CD4-positive, alpha-beta T cell treated with Interleukin-15 for 4 hours (primary cell): ENCODE measurements at places on chromosomes 7 and 10.
A peak's percentile ranks its signal among the peaks of the same experiment; 100 is the strongest.

- no peak for DNase-seq
These were observed 125.9 kb downstream of the EMX2 start for GRCh38 chr10:117668327-117669008.

- no peak for DNase-seq
These were observed 10.5 kb downstream of the FAM171A1 start for GRCh38 chr10:15360566-15360965.

DNA sequence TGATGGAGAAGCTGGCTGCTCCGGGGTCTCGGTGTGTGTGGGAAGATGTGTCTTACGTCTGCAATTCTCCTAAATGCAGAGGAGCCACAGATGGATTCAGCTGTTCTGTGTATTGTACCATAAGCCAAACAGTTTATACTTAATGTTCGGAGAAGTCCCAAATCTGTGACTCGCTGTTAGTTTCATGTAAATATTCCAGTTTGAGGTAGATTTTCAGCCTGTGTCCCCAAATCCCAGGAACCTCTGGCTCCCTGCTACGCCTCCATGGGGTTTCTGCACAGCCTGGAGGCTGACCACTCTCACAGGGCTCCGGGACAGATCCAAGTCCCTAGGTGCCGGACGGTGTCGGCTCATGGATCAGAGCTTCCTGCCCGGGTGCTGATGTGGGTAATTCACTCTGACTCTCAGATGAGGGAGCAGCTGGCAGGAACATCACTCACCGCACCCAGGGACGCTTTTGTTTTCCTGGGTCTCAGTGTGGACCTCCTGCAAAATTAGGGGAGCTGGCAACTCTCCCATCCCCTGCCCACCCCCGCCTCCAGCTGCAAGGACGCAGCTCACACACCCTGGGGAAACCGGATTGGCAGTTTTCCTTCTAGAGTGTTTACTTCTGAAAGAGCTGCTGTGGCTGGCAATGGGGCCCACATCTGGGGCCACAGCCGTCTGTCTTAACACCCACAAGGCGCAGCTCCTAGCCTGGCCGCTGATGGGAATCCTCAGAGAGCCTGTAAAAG lies 421.1 kb upstream of the FOXK1 start:
- no peak for DNase-seq

- no peak for DNase-seq
These were observed 606.4 kb downstream of the CNTNAP2 start for GRCh38 chr7:146722986-146723385.

DNA sequence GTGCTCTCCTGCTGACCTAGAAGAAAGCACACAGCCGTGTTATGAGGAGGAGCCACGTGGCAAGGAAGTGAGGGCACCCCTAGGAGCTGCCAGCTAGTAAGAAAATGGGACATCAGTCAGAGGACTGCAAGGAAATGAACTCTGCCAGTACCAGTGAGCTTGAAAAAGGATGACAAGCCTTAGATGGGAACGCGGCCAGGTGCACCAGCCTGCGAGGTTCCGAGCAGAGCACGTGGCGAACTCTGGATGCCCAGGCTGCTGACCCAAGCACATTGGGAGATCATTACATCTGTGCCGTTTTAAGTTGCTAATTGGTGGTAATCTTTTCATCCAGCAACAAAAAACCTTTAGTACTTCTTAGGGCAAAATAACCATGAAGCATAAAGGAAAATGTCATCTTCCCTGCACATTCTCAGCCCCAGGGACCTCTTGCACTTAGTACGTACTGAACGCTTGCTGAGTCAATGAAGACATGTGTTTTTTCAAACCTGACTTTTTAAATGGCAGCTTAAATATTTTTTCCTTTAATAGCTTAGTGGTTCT lies 69.4 kb downstream of the AMZ1 start:
- DNase-seq = no peak

DNA sequence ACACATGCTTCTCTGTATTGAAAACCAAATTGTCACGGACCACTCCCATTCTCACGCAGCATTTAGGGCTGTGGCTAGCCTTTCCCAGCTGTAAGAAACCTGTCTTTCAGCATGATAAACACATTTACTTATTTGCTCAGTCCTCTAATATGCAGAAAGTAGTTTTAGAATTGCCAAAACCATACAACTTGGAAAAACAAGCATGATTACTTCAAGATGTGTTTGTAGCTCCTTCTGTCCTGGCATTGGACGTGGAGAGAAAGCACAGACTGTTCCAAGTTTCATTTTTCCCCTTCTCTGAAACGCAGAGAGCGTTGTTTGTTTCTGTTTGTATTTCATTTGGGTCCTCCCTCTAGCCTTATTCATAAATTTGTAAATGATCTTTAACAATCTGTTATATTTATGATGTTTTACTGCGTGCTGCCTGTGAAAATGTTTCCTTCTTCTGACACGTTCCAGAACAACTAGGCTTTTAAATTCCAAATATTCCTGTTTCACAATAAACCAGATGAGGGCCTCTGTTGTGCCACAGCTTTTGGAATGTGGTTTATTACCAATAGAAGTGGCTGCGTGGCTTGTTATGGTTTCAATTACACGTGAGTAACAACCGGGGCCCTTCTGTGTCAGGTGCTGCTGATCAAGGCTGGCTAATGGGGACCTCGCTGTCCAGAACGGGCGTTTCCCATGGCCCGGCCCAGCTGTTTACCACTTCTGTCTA lies 26.1 kb downstream of the MNX1 start:
- no peak for DNase-seq

DNA sequence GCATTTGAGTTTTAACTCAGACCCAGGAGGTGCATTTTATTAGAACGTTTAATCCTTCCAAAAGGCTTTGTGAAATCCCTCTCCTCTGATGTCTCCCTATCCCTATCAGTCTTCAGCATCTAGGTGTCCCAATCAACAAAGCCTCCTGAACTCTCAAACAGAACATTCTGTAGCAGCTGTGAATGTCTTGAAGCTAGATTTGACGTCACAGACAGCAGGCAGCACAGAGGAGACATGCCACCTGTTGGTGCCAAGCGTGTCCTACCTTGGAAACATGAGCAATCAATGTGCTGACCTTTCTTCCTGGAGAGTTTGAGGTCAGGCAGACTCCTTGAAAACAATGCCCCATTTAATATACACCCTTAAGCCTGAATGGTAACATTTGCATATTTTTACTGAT lies 125.5 kb downstream of the RNLS start:
- DNase-seq = no peak

DNA sequence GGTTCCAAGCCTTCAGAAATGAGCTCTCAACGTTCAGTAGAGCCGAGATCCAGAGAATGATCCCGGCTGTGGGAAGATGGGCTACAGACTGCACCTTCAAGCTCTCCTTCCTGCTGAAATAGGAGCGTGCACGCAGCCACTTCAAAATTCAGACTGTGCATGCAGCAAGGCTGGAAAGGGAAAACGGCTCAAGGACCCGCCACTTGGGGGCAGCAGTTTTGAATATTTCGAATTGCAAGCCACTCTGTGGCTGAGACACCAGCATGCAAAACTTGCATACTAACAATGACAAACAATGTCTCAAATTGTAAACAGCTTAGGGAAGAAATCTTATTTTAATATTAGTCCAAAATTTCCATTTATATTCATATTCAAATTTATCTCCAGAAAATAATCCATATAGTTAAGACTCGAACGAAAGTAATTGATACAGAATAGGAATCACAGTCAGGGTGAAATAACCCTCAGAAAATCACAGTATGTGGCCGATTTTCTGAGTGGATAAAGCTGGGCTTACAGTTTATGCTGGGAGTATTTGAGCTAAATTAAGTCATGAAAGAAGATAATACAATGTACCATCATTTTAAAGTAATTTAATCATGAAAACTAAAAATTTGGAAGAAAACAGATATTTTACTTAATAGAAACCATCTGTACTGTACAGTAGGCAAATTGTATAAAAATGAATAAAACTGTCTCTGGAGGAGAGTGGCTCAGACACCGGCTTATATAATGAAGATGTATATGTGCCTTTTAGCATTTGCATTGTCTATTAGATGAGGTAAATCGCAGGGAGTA lies 137.9 kb upstream of the MKI67 start:
- peak; percentile 31 for DNase-seq

GRCh38 chr10:105195831-105196230 lies 554.7 kb downstream of the SORCS3 start:
- DNase-seq = no peak
